IPS DF 6.9 (cell line): ENCODE measurements at places on chromosomes 12 and 14.
A peak's percentile ranks its signal among the peaks of the same experiment; 100 is the strongest.

GRCh38 chr12:48873096-48873495 lies 7.4 kb upstream of the RND1 start:
- no peak for DNase-seq

- no peak for DNase-seq
Measured at GRCh38 chr14:81007131-81007530, 51.7 kb downstream of the TSHR start.

- no peak for DNase-seq
Measured at GRCh38 chr12:107558141-107558815, 127.3 kb upstream of the PWP1 start.

DNA sequence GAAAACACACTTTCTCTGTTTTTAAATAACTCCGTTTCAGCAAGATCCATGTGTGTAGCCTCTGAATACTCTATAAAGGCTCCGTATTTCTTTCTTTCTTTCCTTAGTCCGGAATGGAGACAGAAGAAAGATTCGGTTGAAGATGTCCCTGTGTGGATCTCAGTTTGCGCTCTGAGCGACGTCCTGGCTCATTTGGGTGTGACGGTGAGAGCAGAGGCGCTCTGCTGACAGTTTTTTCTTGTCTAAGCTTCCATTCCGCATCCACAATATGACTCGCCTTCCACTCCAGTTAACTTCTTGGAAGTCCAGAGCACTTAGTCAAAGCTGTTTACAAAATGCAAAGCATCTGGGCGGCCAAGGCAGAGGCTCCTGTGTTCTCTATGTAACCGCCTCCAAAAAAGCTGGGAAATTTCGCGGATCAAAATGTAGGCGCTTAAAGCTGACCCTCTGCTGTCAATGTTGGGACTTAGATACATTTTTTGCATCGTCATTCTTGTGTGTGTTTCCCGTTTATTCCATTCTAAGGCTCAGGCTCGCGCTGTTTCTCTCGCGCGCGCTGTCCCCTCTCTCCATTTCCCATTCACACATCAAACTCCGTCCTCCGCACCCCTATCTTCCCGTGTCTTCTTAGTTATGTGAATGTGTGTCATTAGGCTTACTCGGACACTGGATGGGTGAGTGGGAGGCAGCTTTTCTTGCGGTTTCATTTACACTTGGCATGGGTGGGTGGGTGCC lies 880 bp upstream of the FLRT2 start:
- no peak for DNase-seq

DNA sequence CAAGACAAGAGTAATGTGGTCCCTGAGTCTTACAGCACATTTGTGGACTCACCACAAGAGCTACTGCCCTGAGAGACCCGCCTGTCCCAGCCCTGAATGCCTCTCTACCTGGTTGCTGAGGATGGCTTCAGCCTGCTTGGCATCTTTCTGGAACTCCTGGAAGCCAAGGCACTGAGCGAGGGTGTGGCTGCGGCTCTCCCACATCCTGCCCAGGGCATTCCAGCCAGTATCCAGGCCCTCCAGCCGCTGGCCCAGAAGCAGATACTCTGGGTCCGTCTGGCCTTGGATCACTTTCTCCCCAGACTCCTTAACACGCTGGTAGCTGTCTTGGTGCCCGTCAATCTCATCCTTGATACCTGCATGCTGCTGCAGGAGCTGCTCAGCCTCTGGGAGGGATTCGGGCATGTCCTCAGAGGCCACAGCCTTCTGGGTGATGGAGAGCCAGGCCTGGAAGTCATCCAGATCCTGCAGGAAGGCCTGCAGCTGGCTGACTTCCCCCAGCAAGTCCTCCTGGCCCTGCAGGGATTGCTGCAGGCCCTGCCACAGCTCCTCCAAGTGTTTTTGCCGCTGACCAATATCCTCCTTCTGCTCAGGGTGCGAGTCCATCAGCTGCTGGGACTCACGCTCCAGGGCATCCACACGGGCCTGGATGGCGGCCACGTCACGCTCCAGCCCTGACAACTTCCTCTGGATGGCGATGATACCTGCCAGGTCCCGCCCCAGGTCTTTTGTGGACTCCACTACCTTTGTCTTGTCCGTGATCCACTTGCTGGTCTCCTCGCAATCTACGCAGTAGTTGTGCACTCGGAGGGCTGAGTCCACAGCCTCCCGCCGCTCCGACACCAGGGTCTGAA lies 82.3 kb downstream of the PLEKHG3 start:
- no peak for DNase-seq

DNA sequence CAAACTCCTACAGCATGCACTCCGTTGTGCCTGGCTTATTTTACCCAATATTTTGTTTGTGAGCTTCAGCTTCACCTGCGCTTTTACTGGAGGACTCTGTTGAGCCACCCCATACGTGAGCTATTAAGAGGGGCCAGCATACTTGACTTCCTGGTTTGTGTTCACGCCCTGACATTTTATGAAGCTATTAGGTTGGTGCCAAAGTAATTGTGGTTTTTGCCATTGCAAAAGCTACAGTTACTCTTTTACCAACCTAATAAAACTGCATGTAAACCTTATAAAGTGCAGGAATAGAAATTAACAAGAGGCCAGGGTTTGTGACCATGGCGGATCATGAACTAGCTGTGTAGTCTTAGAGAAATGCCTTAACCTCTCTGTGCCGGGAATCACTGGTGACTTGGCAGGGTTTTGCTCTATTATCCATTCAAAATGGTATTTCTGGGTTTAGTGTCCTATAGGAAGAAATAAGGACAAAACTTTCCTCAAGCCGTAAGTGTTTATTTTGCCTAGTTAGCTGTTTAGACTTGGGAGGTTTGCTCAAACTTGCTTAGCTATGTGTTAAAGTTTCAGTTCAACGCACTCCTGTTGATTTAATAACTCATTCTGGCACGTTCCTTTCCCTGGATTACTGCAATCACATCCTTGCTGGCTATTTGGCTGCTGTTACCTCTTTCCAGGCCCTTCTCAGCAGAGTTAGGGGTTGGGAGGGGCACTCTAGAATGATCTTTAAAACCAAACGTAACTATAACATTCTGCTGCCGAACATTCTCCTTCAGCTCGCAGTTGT lies 1027.6 kb downstream of the BCL11B start:
- no peak for DNase-seq

GRCh38 chr12:27589419-27589818 lies 65.4 kb downstream of the PPFIBP1 start:
- DNase-seq: no peak

DNA sequence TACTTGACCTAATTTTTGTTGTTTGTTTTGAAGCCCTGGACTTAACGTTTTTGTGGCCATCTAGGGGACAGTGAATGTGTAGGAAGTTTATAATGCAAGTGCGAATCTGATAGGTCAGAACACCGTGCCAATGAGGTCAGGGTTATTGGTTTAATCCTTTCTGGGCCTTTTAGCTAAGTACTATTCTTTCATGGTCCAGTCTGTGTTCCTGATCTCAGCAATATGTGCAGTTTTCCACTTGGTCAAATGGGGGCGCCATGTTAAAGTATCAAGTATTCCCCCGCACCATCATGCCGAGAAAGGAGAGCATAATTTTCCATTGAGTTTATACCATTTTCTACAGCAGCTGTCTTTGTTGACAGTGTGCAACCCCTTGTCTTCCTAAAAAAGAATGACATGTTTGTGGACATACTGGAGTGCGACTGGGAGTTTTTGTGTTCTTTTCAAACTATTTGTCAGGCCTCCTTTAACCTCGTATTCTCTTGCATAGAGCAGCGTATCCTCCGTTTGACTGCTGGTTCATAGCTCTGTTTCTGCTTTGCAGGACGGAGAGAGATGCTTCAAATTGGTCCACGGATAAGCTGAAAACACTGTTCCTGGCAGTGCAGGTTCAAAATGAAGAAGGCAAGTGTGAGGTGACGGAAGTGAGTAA lies 1.3 kb downstream of the AHSA1 start:
- peak; percentile 52 for DNase-seq

DNA sequence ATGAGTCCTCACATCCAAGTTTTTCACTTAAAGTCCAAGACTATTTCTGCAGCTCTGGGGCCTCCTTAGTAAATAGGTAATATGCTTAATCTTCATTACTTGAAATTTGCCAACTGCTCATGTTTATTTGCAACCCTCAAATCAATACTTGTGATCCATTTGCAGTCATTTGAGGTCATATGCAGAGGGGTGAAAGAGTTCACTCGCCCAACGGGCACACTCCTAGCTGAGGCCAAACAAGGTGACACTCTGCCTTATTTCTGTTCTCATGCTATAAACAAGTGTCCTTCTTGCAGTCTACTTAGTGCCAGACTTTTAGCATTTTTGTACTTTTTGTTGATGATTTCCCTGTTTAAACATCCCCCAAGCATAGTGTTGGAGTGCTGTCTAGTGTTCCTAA lies 409.9 kb downstream of the AEBP2 start:
- no peak for DNase-seq
